Right lobe of liver (tissue), 6 donors: ENCODE measurements at places on chromosomes 2 and 18. TPM values are rescaled to one million over a fixed set of nuclear protein-coding genes. Genes with fewer than 3 reads are reported as not detected.

The GMCL1 gene
- total RNA-seq: 11.4 TPM

The MRPL30 gene
- total RNA-seq: 28.2 TPM

The TMEM178A gene
- 1.4 TPM for total RNA-seq

The SERPINB11 gene
- total RNA-seq: not detected

The SERPINB13 gene
- not detected for total RNA-seq

The TCF23 gene
- total RNA-seq: not detected
